ENCODE measurements at places on chromosomes 16 and 17. TPM values are rescaled to one million over a fixed set of nuclear protein-coding genes. Genes with fewer than 3 reads are reported as not detected.

Gene SYNGR2
- 12.8 TPM for total RNA-seq

Gene SAMD14
- 1.4 TPM for total RNA-seq

Gene OR4D1
- total RNA-seq = not detected

Gene KRTAP9-3
- total RNA-seq = not detected

Gene ADAP2
- 0.57 TPM for total RNA-seq

Gene CRHR1
- total RNA-seq = not detected

Gene ADGRG3
- total RNA-seq = not detected
